ENCODE measurements at places on chromosomes 3 and 15.

DNA sequence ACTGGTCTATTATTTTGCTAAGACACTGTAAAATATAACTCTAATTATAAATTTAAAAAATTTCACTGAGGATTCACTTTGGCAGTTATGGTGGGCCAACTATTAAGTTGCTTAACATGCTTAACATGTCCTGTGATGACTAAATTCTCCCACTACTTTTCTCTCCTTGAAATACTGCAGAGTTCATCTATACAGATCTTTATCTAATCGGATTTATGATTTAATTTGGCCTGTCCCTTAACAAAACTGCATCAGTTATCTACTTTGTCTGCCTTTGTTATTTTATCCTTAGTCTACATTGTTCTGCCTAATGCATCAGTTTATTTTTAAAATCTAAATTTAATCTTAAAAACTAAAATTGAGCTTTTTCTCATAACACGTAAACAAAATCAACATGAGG lies 26.4 kb downstream of the CD96 start:
- no peak for DNase-seq

- DNase-seq, result no peak
These were observed 34.8 kb downstream of the B3GALNT1 start for GRCh38 chr3:161070252-161070930.

- DNase-seq, result no peak
These were observed 53.4 kb downstream of the USP13 start for GRCh38 chr3:179706233-179706632.

GRCh38 chr3:153171918-153172317 lies 9.9 kb downstream of the RAP2B start:
- DNase-seq, result no peak

- DNase-seq, result no peak
These were observed 22.5 kb downstream of the UPK1B start for GRCh38 chr3:119195911-119196310.

All from activated naive CD4-positive, alpha-beta T cell treated with anti-CD3 and anti-CD28 coated beads for 36 hours (primary cell).